ENCODE measurements at places on chromosomes 16 and 17. TPM values are rescaled to one million over a fixed set of nuclear protein-coding genes. Genes with fewer than 3 reads are reported as not detected.

The GAST gene
- not detected for total RNA-seq

The KRTAP9-2 gene
- not detected for total RNA-seq

The KIF18B gene
- 1.7 TPM for total RNA-seq

The HOXB7 gene
- total RNA-seq = 1.4 TPM

The KRTAP4-1 gene
- total RNA-seq = 0.11 TPM

The SLC5A10 gene
- total RNA-seq = not detected

The KRTAP4-7 gene
- not detected for total RNA-seq

The NPB gene
- 0.22 TPM for total RNA-seq

The TBC1D3K gene
- total RNA-seq = not detected

The PRDM7 gene
- total RNA-seq = not detected

The KRT13 gene
- total RNA-seq = 0.55 TPM

The SLFN12 gene
- total RNA-seq = 20.3 TPM

The LCAT gene
- total RNA-seq = 7.5 TPM

The MYCBPAP gene
- 2.0 TPM for total RNA-seq

The ZNF423 gene
- 0.62 TPM for total RNA-seq

The BCO1 gene
- 0.12 TPM for total RNA-seq
